ENCODE measurements at places on chromosomes 2 and 18.

- DNase-seq: no peak
These were observed 6.2 kb downstream of the ZBTB7C start for GRCh38 chr18:48402953-48403352.

GRCh38 chr2:180577567-180577966, 402.8 kb upstream of the UBE2E3 start:
- no peak for DNase-seq

- no peak for DNase-seq
These were observed 94.7 kb downstream of the MAP4K4 start for GRCh38 chr2:101792208-101792607.

DNA sequence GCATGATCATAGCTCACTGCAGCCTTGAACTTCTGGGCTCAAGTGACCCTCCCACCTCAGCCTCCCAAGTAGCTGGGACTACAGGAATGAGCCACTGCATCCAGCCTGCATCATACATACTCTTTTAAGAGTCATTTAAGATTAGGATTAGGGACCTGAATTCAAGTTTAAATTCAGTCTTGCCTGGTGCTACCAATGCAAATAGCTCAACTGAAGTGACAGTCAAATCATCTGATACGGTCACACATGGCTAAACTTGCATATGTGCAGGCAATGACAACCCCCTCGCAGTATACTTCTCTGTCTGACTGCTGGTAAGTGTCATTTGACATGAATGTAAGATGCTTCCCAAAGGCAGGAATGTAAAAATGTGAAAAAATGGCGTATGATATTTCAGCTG, 31.8 kb upstream of the TMEM131 start:
- no peak for DNase-seq

DNA sequence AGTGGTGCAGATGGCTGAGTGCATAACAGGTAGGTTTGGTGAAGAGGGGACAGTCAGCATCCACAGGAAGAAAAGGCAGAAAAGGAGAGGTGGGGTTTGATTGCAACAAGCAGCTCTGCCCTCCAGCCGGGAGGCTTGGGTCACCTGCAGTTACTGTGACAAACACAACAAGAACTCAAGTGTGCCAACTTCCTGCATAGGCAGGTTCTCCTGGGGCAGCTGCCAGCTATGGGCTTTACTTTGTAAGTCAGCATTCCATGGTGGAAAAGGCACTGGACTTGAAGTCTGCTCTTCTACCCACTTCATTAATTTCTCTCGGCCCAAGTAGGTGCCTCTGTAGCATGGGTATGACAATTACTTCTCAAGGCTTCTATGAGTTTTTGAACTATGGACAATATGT, 98.9 kb downstream of the MYT1L start:
- no peak for DNase-seq

DNA sequence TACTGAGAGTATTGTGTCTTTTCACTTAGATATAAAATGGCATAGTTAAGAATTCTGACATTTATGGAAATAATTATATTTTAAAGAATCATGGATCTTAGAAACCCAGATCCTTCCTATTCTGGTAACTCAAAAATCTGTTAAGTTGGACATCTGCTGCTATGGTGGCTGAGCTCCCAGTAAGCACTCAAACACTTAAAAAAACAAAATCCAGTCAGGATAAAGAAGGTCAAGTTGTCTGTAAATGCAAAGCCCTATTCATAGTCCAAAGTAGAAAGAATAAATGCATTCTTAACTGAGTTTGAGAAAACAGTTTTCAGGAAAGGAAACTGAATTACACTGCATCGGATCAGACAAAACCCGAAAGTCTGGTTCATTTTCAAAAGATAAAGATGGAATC, 35.6 kb downstream of the EIF2AK3 start:
- no peak for DNase-seq

DNA sequence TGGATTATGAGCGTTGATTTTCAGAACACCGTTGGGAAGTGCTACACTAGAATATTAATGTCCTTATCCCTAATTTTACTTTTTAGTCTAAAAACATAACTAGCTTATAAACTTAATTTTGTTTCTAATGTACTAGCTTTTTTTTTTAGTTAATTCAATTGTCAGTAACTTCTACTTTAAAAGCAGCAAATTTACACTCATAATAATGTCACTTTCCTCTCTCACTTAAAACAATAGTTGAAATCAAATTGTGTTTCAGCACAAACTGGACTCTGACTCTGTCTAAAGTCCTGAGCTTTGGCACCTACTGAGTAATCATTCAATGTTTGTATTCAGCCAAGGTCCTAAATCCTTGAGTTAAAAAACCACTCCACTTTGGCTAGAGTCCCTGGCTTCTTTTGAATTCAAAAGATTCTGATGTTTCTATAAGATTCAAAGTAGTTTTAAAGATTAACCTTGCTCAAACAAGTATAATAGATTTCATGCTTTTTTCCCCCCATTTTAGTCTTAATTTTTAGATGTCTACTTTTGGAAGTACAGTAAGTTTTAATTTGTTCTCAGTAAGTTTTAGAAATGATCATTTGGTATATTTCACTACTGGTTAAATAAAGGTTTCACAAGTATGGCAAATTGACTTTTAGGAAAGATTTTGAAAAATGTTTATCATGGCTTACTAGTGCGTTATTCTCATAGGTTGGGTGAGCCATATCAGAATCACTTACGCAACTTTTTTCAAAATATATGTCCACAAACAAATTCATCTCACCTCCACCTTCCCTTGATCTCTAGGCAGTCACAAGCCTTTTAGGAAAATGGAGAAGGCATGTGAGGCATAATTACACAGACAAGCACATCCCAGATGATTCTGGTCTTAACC, 23.4 kb downstream of the CCNYL1 start:
- no peak for DNase-seq

DNA sequence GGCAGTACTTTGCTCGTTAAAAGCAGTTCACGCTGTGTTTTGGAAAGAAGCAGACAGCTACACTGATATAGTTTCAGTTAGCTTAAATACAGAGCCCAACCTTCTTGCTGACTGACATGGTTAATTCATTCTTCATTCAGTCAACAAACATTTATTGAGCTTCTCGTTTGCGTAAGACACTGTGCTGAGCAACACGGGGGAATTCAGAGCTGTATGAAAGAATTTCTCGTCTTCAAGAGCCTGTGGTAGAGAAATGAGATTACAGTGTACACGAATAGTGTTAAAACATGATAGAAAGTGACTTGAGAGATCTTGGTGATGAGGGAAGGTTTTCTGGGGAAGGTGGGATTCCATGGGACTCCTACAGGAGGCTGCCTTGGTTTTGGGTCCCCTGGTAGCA, 44.7 kb downstream of the ADAM23 start:
- DNase-seq: no peak

DNA sequence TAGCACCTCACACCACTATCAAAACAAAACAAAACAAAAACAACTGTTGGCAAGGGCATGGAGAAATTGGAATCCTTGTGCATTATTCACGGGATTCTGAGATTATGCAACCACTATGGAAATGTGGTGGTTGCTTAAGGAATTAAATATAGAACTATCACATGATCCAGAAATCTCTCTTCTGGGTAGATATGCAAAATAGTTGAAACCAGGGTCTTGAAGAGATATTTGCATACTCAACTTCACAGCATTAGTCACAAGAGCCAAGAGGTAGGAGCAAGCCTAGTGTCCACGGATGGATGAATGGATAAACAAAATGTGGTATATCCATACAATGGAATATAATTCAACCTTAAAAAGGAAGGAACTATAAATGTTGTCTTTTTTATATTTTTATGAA, 7.0 kb downstream of the TMEM131 start:
- DNase-seq: no peak

DNA sequence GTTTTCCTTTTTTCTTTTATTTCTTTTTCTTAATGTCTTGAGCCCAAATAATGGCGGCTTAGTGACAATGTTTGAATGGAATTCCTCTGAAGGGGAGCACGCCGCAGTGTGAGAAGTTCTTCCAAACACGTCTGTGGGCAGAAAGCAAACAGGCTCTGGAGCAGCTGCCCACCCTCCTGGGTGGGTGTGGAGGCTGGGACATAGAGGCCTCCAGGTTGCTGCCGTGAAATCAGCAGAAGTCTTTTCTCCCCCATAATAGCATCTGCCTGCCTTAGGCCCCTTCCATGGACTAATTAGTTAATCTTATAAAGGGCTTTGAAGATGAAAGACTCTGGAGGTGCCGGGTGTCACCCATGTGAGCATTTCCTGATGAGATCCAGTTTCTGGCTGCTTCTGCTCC, 213.9 kb downstream of the SH3RF3 start:
- DNase-seq: no peak

GRCh38 chr18:70059684-70060083, 112.0 kb upstream of the CD226 start:
- DNase-seq: no peak

GRCh38 chr2:11160731-11161455, 5.6 kb downstream of the SLC66A3 start:
- no peak for DNase-seq

- no peak for DNase-seq
These were observed 744.9 kb downstream of the ERBB4 start for GRCh38 chr2:211793690-211794089.

DNA sequence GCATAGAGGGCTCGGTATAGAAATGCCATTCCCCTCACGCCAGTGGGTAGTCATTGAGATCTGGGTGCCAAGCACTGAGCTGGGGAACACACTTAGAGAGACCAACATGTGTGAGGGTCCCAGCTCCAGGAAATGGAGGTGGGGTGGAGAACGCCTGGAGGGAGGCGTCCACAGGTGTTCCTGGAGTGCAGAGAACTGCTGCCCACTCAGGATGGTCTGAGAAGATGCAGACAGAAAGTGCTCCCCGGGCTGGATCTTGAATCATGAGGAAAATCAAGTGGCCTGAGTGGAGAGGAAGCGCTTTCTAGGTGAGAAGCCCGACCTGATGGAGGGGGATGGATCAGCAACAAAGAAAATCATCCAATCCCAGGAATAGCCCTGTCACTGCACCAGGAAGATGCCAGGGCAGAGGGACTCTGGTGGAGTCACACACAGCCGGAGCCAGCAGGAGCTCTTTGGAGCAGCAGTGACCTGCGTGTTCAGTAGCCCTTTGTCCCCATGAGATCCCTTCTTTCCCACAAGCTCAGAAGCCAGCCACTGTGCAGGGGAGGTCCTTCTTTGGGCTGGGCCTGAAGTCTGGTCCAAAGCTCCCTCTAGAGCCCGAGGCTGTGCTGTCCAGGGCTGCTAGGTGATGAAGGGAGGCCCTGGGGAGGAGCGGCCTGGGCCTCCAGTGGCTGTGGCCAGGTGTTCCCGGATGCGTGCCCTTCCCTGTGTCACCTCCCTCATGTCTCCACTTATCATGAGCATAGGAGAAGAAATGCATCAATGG, 112.3 kb downstream of the RNF144A start:
- DNase-seq: no peak

DNA sequence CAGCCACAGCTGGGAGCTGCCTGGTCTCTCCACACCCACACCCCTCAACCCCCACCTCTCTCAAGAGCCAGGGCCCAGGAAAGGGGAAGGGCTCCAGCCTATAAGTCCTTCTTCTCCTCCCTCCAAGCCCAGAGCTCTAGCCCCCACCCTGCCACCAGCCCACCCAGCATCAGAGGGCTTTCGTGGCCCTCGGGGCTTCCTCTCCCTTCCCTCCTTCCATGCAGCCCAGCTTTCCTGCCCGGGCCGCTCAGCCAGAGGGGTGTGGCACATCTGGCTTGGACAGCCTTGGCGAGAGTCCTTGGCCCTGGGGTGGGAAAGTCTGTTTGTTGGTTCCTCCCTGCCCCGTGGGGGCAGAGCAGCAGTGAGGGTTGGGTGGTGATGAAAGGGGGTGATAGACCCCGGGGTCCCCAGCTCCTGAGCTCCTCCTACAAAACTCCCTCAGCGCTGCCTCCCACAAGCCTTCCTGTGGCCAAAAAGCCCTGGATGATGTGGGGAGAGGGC, 7.0 kb downstream of the TNS1 start:
- DNase-seq: no peak

- no peak for DNase-seq
These were observed 610.2 kb upstream of the SYT4 start for GRCh38 chr18:43887491-43887890.

GRCh38 chr2:54348646-54349045, 92.6 kb upstream of the TSPYL6 start:
- no peak for DNase-seq

GRCh38 chr2:240229603-240230235, 89.3 kb upstream of the OTOS start:
- DNase-seq: no peak

DNA sequence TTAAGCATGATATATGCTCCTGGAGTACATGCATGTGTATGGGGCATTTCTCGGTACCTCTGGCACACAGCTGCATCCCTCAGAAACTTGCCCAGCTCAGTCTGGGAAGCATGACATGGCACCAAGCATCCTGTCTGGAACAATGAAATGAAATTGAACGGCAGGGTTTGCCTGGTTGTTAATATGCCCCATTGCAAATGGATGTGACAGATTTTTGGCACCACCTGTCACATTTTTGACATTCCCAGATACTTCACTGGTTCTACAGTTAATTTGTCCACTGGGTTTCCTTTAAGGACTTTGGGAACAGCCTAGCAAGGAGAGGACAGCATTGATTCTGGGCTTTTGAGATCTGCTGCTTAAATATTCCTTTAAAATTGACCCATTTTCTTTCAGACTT, 305.8 kb downstream of the TSN start:
- no peak for DNase-seq

GRCh38 chr2:134662751-134663150, 56.0 kb downstream of the TMEM163 start:
- no peak for DNase-seq

DNA sequence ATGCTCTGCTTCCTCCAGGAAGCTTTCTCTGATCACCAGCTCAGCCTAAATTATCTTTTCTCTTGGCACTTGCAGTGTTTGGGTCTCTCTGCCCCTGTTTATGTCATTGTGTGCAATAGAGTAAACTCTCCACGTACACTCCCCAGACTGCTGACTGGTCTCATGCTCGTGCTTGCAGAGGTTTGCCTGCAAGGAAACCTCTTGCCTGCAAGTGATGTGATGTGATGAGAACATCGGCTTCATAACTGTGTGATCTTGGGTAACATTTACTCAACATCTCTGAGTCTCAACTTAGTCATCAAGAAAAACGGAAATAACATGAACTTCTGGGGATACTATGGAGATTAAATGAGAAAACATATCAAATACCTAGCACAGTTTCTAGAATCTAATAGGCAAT, 92.3 kb downstream of the BIN1 start:
- DNase-seq: no peak

DNA sequence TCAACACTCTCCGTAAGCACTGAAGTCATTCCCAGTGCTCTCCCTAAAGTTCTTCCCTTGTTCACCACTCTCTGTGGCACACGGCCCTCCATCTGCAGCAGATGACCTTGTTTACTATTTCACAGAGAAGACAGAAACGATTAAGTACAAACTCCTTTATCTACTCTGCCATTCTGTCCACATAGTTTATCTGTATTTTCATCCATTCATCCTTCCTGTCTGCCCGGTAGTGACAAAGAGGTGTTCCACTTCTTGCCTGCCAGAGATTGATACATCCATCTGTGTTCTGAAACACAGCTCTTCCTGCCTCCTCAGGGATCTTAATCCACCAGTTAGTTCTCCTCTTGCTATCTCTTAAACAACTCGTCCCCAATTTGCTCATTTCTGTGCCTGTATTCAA, 77.9 kb upstream of the CD226 start:
- no peak for DNase-seq
